ENCODE measurements at places on chromosomes 16 and 17.

GRCh38 chr16:88376835-88377726 is 5.7 kb upstream of the ZNF469 start:
- no peak for DNase-seq

GRCh38 chr16:86806838-86807351 is 228.5 kb downstream of the FOXL1 start:
- no peak for DNase-seq

DNA sequence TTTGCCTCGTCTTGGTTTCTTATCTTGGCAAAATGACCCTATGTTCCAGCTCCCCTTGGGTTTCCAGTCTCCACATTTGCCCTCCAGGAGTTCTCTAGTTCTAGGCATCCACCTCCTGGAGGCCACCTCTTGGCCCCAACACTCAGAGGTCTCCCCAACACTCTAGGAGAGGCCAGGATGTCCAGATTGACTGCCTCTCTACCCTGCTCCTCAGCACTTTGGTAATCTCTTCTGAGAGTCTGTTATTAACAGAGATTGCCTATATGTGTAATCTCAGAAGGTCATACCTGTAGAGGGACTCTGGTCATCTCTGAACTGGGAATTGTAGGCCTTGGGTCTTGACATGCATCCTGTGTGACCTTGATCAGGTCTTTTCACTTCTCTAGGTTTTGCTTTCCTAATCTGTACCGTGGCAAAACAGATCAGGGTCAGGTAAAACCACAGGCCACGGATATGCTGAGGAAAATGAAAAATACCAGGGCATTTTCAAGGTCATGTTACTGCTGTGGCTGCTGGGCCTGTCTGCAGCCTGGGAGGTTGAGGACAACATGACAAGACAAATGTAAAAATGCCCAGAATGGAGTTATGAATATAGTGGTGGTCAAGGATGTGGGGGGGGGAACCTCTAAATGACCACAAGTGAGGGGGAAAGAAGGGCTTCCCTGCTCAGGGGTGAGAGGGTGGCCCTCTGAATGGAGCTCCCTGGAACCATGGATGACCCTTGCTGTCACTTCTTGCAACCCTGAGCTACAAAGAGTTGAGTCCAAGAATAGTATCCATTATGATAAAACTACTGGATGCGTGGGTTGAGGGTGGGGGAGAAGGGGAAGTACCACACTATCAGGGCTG is 5.0 kb upstream of the CCL4L2 start:
- DNase-seq, result no peak

DNA sequence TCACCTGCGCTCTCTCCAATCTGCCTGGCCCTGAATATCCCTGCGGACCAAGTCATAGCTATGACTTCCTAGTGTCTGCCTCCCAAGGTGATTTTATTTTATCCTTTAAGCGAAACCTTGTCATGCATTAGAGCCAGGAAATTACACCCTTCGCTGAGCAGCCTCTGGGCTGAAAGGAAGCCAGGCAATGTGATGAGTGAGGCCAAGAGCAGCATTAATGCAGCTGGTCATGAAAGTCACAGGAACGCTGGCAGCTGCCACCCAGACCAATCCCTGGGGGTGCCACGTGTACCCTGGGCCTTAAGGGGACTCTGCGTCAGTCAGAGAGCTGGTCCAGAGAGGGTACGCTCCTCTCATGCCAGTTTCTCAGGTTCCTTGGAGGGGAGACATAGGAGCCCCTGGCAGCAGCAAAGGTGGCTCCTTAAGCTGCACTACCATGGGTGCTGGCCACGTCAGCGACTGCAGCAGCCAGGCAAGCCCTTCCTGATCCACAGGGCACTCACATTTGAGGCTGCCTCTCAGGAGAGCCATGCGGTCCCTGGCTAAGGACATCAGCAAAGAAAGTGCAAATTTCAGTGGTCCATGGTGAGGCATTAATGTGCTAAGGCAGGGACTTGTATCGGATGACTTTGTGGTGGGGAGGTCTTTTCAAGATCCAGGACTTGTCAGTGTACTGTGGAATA is 42.7 kb upstream of the WSCD1 start:
- DNase-seq, result no peak

- no peak for DNase-seq
These were observed 8.9 kb upstream of the MYH11 start for GRCh38 chr16:15865742-15866141.

DNA sequence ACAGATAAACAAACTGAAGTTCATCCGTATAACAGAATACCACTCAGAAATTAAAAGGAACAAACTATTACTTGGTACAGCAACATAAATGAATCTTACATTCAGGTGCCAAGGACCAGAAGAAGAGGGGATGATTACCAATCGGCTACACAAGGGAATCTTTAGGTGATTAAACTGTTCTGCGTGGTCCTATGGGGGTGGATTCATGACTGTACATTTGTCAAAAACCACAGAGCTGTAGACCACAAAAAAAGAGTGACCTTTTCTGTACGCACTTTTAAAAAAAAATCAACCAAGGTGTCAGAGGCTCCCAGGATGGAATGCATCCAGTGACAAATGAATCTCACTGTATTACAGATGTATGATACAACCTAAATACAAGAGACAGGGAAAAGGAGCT is 110.8 kb downstream of the CDYL2 start:
- DNase-seq, result no peak

GRCh38 chr17:39069114-39069756 is 82.2 kb downstream of the PLXDC1 start:
- DNase-seq, result no peak

GRCh38 chr16:11681976-11682654 is 13.9 kb downstream of the SNN start:
- DNase-seq, result no peak

- DNase-seq, result no peak
These were observed 30.9 kb upstream of the CES5A start for GRCh38 chr16:55906123-55906522.

DNA sequence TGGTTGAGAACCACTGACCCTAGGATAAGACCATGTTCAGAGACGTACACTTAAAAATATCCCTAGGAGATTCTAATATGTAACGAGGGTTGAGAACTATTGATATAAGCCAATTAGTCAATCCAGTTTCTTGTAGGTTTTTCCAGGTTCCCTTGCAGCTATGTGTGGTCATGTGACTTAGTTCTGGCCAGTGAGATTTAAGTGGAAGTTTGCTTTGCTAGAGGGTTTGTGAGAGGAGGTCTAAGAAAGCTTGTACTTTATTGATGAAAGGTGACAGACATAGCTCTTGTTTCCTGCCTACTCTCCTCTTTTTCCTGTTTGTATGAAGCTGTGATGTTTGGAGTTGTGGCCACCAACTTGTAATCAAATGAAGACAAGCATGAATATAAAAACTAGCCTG is 110.1 kb upstream of the SIAH1 start:
- no peak for DNase-seq

DNA sequence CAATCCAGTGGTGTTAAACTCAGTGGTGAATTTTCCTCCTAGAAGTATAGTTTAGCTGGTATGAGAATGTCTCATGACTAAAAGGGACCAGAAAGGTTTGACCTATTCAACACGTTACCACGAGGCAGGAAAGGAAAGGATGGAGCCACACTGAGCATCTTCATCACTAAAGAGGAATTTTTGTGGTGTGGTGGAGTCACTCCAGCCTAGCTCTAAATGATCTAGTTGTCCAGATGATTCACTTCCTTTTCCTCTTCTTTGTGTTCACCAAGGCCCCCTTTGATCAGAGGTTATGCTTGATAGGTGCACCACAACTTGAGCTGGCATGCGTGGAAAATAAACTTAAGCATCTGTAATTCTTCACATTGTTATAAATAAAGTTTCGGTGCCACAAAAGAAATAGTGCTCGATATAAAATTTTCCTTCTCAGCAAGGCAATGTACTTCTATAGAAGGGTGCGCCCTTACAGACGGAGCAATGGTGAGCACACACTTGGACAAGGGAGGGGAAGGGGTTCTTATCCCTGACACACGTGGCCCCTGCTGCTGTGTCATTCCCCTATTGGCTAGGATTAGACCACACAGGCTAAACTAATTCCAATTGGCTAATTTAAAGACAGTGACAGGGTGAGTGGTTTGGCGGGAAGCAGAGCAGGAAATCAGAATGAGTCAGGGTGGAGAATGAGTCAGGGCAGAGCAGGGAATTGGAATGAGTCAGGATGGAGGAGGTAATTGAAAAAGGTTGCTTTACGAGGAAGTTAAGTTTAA is 254.6 kb downstream of the HS3ST3A1 start:
- DNase-seq, result no peak

DNA sequence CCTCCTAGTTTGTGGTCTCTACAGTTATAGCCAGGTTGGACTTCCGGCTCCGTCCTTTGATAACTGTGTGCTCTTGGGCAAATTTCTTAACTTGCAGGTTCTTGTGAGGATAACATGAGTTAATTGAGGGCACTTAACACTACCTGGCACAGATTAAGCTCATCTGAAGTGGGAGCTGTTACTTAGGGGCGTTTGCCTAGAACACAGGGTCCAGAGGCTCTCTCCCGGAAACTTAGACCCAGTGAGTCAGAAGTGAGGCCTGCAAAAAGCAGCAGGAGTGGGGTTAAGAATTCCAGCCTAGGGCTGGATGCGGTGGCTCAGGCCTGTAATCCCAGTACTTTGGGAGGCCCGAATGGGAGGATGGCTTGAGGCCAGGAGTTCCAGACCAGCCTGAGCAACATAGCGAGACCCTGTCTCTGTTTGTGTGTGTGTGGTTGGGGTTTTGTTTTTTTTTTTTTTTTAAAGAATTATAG is 1.4 kb downstream of the MVP start:
- no peak for DNase-seq

DNA sequence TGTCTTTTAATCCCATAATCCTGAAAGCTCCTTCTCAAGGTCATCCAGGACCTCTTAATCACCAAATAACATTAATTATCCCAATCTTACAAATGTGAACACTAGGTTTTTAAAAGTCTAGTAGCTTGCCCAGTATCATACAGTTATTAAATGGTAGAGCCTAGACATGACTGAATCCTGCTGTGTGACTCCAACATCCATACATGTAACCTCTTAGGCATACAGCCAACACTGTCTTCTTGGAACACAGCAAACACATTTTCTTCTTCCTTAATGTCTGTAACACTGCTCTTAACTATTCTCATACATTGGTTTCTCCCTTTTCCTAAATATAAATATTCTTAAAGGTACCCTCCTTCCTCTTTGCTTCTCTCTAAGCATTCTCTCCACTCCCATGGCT is 13.7 kb downstream of the BRIP1 start:
- DNase-seq, result no peak

DNA sequence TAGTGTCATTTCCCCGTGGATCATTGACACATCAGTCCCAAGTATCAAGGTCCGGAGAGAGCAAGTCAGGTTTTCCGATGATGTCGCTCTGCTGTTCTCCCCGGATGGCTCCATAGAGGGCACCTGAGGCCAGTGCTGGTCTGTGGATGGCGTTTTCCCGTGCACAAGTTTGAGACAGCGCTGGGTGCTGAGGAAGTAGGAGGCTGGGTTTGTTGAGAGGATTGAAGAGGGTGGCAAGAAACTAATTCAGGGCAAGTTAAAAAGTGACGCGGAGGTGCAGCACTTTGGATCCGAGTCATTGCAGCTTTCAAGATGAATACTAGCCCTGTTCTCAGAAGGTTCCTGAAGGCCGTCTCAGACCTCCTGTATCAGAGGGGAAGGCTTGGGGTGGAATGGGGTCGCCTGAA is 7.7 kb downstream of the NUBP1 start:
- DNase-seq, result no peak

DNA sequence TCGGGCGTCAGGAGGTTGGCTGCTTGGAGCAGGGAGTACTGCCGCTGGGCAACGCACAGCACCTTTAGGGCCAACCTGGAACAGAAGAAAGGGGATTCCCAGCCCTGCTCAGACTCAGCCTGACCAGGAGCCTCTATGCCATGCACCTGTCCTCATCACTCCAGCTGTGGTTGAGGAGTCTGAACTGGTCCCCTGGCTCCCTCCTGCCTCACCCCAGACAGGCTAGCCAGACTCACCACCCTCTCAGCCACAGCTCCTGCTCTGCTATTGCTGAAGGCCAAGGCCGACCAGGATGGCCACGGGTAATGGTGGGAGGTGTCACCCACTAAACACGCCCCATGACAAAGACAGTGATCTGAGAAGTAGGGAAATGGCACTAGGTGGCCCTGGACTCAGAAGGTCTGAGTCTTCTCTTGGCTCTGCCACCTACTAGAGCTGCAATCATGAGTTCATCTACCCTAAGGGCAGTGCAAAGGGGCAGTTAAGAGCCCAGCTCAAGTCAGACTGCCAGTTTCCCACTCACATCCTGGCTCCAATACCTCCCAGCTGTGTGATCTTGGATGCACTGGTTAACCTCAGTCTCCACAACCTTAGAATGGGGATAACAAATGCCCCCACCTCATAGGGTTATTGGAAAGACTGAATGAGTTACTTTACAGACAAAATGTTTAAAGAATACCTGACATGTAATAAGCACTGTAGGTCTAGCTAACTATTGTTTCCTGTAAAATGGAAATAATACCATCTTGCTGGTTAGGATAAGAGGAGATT is 13.8 kb upstream of the GFAP start:
- no peak for DNase-seq

- no peak for DNase-seq
These were observed 641.3 kb downstream of the KCNJ2 start for GRCh38 chr17:70810609-70811008.

DNA sequence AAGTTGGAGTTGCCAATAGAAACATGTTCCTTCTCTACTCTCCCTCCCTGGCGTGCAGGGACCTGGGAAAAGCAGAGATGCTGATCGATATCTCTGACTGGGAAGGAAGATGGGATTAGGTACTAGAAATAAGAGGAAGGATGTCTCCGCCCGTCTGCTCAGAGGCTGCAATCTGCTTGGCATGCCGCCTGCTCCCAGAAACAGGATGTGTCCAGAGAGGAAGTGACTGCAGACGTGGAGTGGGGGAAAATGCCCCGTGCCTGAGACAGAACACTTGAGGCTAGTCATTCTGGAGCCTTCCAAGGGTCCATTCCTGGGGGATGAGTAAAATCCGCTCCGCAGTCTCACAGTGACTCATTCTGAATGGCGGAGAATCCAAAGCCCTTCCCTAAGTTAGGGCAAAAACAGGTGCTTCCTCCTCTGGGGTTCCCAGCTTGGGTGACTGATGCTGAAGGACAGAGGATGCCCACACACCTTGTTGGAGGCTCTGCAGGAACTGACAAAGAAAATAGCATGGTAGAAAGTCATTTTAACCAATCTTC is 45.0 kb upstream of the SMURF2 start:
- no peak for DNase-seq

DNA sequence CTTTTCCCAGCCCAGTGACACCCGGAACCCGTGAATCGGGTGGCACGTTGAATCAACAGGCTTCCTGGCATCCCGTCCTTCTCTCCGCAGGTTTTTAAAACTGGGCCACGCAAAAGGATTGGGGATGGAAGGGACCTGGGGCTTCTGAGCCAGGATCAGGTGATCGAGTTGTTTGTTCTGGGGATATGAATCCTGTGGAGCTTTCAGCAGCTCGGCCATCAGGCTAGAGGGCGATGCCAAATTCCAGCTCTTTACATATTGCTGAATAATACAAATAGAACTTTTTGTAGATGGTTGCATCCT is 473 bp downstream of the SUPT6H start:
- no peak for DNase-seq

Measured in stimulated activated CD8-positive, alpha-beta memory T cell treated with anti-CD3 and anti-CD28 coated beads, Interleukin-7, amount 100 ng/mL, for 4 hours (primary cell).